Activated T-cell treated with anti-CD3 and anti-CD28 coated beads, Interleukin-2, amount 50 U/mL, for 72 hours (primary cell): ENCODE measurements at places on chromosomes 3 and 15. TPM values are rescaled to one million over a fixed set of nuclear protein-coding genes. Genes with fewer than 3 reads are reported as not detected.

- no peak overlapping the region for H3K27ac ChIP-seq
- H3K4me3 ChIP-seq = no peak overlapping the region
- peaks cover 2% of the 10 kb centered on the region for H3K36me3 ChIP-seq
- no peaks in the 10 kb centered on the region for H3K27me3 ChIP-seq
- no peak for DNase-seq
Measured at GRCh38 chr3:72839057-72839456, 9.2 kb downstream of the SHQ1 start.

Gene GUCA1C
- not detected for total RNA-seq

Gene SST
- not detected for total RNA-seq

DNA sequence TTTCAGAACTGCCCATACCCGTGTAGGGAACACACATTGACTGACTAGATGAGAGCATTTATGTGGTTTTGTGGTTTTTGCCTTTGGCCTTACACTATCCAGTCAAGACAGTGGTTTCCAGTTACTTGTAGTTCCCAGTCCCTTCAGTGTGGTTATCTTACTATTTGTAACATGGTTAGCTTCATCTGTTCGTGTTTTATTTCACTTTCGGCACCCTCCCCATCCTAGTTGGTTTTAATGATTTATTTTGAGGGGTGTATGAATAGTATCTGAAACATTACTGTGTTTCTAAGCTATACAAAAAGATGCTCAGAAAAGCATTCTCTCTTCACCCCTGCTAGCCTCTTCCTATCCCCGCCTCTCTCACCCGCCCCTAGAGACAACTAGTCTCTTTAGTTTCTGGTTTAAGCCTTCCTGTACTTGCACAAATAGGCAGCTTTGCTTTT, 14.1 kb downstream of the LYSMD4 start:
- no peak overlapping the region for H3K27ac ChIP-seq
- peak overlapping the region; percentile 50 for H3K4me3 ChIP-seq
- no peak for DNase-seq
- H3K4me1 ChIP-seq = peaks cover 42% of the 10 kb centered on the region
- H3K36me3 ChIP-seq = peaks cover 2% of the 10 kb centered on the region
- no peaks in the 10 kb centered on the region for H3K27me3 ChIP-seq

GRCh38 chr3:126480861-126481260, 5.2 kb upstream of the ZXDC start:
- H3K27ac ChIP-seq = no peak overlapping the region
- H3K4me1 ChIP-seq = peaks cover 9% of the 10 kb centered on the region
- no peaks in the 10 kb centered on the region for H3K36me3 ChIP-seq

Gene HYAL1
- total RNA-seq = not detected

- H3K27ac ChIP-seq = no peak overlapping the region
- no peaks in the 10 kb centered on the region for H3K27me3 ChIP-seq
- DNase-seq = no peak
- H3K4me3 ChIP-seq = no peak overlapping the region
Measured at GRCh38 chr3:72618739-72619138, 229.5 kb downstream of the SHQ1 start.

DNA sequence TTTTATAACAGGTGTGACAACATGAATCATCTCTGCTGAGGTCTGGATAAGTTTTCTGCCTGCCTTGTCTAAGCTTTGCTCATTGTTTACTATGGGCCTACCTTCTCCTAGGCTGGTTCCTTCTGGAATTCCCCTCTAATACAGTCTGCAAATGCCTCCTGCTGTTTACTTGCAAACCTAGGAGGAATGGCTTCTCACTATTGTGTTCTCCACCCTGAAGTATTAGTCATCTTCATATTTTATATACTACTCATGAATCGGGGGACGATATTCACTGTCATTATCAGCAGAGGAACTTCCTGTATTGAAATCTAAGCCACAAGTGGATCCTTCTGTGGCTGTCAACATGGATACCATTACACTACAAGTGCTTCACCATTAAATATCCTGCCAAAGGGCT, 154.8 kb downstream of the PLCL2 start:
- peaks cover 36% of the 10 kb centered on the region for H3K4me1 ChIP-seq
- H3K27me3 ChIP-seq = no peaks in the 10 kb centered on the region
- no peaks in the 10 kb centered on the region for H3K36me3 ChIP-seq
- H3K4me3 ChIP-seq = no peak overlapping the region
- H3K27ac ChIP-seq = peak overlapping the region; percentile 30

GRCh38 chr3:42094691-42095391, 3.7 kb downstream of the TRAK1 start:
- H3K27me3 ChIP-seq = no peaks in the 10 kb centered on the region
- H3K4me3 ChIP-seq = no peak overlapping the region
- no peak for DNase-seq
- H3K4me1 ChIP-seq = peaks cover 78% of the 10 kb centered on the region
- H3K36me3 ChIP-seq = peaks cover 12% of the 10 kb centered on the region
- no peak overlapping the region for H3K27ac ChIP-seq

- H3K36me3 ChIP-seq = no peaks in the 10 kb centered on the region
- H3K27ac ChIP-seq = no peak overlapping the region
- no peak for DNase-seq
- no peak overlapping the region for H3K4me3 ChIP-seq
Measured at GRCh38 chr3:53711387-53711786, 134.8 kb downstream of the CHDH start.

Gene FBN1
- 0.79 TPM for total RNA-seq

Gene CDC25A
- total RNA-seq = 27.8 TPM

DNA sequence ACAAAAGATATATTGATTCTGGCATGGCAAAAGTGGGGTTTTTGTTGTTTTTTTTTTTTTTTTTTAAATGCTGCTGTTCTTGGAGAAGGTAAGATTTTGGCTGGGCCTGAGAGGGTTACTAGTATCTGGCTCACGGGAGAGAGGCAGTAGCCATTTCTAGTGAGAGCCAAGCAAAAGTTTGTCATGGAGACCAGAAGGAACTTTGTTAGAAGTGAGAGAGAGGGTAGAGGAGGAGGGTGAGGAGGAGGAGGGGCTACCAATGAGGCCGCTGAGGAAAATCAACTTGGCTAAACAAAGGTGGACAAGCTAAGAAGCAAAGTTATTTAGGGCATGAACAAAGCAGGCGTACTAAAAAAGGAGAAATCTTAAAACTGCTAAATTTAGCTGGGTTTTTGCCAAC, 48.9 kb upstream of the STRIT1 start:
- no peak overlapping the region for H3K27ac ChIP-seq
- H3K36me3 ChIP-seq = no peaks in the 10 kb centered on the region
- H3K27me3 ChIP-seq = peaks cover 6% of the 10 kb centered on the region
- H3K4me3 ChIP-seq = no peak overlapping the region
- no peak for DNase-seq
